NCI-H1694 (cell line): ENCODE measurements at places on chromosomes 1 and 21.

DNA sequence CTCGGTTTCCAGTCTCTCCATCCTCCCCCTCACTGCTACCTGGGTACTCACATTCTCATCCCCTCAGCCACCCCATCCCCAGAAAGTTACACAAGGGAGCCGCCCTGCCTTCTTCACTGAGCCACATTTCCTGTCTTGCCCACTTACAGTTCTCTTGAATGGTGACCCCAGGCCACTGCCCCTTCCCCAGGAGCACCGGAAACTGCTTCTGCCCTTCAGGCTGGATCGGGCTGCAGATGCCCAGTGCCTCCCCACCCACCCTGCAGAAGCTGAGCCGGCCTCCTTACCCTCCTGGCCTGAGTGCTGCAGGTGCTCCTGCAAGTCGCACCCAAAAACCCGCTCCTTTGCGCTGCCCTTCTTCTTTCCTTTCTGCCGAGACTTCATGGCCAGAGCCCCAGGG is 450 bp downstream of the ARHGAP30 start:
- DNase-seq: no peak

DNA sequence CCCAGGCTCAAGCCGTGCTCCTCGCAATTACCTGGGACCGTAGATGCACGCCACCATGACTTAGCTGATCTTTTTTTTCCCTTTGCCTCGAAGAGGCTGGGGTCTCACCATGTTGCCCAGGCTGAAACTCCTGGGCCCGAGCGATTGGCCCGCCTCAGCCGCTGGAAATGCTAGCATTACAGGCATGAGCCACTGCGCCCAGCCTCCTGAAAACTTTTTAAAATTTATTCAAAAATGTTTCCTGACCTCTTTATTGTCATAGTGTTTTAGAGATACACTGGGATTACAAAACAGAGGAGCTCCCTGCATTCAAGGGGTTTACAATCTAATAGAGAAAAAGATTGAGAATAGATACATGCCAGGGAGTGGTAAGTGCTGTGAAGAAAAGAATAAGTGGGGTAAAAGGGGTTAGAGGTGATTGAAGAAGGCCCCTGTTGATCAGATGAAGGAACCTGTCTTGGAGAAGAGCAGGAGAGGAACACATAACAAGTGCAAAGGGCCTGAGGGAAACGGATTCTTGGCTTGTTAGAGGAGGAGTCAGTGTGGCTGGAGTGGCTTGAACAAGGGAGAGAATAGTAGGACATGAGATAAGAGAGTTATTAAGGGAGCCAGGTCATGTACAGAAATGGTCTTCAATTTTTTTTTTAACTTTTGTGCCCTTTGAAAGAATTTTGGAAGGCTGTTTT is 1.7 kb upstream of the TRIM33 start:
- no peak for DNase-seq

GRCh38 chr1:101221945-101222429 is 14.8 kb upstream of the S1PR1 start:
- no peak for DNase-seq

- no peak for DNase-seq
Observed at GRCh38 chr1:13514821-13515220, 1.0 kb upstream of the LRRC38 start.

- no peak for DNase-seq
Observed at GRCh38 chr1:55749975-55750627, 534.9 kb upstream of the USP24 start.

- DNase-seq: peak; percentile 8
Observed at GRCh38 chr21:25791319-25791718, 56.5 kb downstream of the GABPA start.

DNA sequence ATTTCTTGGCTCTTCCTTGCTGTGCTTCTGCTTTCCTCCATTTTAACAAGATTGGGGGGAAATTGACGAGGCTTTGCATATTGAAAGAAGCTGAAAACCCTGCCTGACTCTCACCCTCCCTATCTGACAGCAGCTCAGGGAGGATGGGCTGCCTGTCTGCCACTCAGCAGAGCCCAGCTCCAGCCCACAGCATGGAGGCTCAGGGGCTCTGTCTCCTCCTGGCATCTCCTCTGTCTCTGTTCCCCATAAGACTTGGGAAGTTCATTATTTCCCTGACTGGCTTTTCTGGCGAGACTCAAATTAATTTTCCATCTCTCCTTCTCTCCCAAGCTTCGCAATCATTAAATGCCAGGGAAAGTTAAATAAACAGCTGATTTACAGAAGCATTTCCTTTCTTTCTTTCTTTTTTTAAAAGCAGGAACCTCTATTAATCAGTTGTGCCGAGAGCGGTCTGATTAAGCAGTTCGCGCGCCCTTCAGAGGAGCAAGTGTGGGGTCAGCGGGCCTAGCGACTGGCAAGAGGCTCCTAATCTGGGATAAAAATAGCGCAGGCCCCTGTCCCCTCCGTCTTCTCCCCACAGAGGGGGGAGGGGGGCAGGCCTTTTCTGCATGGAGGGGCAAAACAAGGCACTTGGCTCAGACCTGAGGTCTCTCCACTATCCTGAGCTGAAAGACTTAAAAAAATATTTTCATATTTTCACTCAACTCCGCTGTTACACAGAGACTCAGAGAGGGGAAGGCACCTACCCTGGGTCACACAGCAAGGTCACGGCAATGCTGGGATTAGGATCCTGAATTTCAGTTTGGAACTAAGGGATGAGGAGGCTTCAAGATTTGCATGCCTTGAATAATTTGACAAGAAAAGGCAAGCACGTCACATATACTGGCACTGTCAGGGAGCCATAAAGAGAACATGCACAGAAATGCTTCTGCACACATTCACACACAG is 170.4 kb downstream of the ACTL8 start:
- no peak for DNase-seq

- DNase-seq: peak; percentile 76
Observed at GRCh38 chr1:31593770-31594632, 17.7 kb downstream of the TINAGL1 start.

DNA sequence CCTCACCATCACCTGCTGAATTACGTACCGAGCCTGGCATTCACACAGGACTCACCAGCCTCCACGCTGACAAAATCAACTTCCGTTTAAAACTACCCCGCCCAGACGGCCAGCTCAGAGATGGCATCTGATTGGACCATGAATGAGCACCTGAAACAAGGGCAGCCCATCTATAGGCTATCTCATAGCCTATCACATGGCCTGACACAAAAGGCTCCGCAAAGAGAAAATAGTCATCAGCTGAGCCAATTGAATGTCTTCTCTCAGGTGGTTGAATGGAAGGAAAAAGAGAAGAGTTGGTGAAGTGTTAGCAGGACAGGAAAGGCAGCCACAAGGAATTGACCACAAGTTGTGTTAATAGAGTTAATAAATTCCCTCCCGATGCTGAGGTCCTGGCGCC is 50.6 kb upstream of the ZC3H12A start:
- DNase-seq: no peak

GRCh38 chr1:94024104-94024792 is 96.7 kb downstream of the ABCA4 start:
- no peak for DNase-seq

DNA sequence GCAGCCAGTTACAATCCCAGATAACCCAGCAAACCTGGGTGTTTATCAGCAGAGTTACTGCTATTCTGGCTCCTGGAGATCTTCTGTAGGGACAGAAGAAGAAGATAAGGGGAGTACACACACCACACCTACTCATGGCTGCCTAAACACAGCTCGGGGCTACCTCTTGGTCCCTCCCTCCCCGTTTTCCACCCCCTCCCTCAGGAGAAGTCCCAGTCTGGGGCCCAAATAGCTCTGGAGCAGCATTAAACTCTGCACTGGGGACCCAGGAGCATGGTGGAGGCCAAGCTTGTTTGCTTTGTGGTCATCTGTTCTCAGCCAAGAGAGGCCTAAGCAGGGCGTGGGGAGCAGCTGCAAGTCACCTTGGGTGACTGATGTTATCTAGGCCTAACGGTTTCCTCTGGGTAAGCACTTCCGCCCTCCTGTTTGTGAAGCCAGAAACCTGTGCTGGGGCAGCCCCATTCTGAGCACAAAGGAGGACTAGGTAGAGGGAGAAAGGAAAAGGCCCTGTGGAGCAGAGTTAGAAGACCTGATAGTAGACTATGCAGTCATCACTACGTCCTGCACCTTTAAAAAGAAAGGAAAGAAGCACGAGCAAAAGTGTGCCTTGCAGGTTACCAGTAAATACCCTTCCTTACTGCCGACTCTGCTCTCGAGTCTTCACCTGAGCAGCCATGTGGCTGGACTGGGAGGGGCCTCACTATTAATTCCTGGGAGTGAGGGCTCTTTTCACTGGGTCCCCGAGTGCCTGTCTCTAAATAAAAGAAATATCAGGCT is 2.0 kb upstream of the RCSD1 start:
- DNase-seq: no peak

GRCh38 chr1:6396998-6397397 is 3.4 kb upstream of the ACOT7 start:
- DNase-seq: no peak

GRCh38 chr21:44263221-44263760 is 1.6 kb upstream of the DNMT3L start:
- no peak for DNase-seq

DNA sequence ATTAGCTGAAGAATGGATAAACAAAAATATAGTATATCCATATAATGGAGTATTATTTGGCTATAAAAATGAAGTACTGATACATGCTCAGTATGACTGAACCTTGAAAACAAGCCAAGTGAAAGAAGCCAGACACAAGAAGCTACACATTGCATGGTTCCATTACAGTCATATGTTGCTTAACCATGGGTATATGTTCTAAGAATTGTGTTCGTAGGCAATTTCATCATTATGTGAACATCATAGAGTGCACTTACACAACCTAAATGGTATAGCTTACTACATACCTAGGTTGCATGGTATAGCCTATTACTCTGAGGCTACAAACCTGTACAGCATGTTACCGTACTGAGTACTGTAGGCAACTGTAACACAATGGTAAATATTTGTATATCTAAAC is 28.6 kb upstream of the FCAMR start:
- DNase-seq: no peak

- DNase-seq: no peak
Observed at GRCh38 chr1:12203216-12204007, 26.4 kb upstream of the VPS13D start.

- no peak for DNase-seq
Observed at GRCh38 chr1:213989002-213989855, 1.5 kb downstream of the PROX1 start.

GRCh38 chr1:156858959-156859522 is at the start of gene INSRR:
Gene INSRR, minus strand, starts transcription at chr1:156859117. Its CDS starts 496 bp downstream, at chr1:156858621.
- DNase-seq: no peak

GRCh38 chr1:121408354-121408753 is 223.6 kb downstream of the SRGAP2C start:
- DNase-seq: no peak

- no peak for DNase-seq
Observed at GRCh38 chr1:156775799-156776198, 8.5 kb downstream of the PRCC start.

DNA sequence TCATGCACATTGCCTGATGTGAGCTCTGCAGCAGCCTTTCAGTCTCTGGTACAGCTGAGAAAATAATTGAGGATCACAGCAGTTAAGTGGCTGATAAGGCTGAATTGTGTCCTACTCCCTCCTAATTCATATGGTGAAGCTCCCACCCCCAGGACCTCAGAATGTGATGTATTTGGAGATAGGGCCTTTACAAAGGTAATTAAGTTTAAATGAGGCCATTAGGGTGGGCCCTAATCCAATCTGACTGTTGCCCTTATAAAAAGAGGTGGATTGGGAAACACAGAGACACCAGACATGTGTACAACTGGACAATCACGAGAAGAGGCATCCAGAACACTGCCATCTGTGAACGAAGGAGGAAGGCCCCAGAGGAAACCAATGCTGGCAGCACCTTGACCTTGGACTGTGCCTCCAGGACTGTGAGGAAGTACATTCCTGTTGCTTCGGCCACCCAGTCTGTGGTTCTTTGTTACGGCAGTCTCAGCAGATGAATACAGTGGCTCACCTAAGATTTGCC is 148.1 kb downstream of the TRABD2B start:
- no peak for DNase-seq

DNA sequence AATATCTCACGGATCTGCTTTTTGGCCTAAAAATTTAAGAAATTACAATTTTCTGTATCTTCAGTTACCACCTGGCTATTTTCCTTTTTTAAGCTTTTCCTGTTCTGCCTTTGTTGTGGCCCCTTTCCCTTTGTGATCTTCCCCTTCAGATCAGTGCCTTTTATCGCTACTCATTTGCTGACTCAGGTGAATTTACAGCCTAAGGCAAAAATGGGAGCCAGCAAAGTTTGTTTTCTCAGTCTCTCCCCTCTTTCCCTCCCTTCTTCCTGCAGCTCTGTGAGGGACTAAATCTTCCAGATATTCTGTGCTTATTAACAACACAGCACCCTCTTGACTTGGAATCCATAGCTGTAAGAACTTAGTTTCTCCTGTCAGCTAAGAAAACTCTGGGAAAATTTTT is 5.3 kb upstream of the PRRC2C start:
- no peak for DNase-seq

DNA sequence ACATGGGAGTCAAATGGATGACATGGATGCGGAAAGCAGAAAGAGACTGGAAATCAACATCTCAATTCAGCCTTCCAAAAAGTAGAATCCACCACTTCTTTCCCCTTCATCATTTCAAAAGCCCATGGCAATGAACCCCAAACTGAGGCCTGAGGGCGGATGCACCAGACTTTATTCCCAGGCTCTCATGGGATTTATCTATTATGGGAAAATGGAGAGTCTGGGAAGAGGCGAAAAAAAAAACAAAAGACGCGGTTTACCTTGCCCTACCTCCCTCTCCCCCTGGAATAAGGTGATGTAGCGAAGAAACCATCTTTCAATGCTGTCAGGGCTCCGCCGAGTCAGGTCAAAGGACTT is 624 bp downstream of the KIFAP3 start:
- no peak for DNase-seq

DNA sequence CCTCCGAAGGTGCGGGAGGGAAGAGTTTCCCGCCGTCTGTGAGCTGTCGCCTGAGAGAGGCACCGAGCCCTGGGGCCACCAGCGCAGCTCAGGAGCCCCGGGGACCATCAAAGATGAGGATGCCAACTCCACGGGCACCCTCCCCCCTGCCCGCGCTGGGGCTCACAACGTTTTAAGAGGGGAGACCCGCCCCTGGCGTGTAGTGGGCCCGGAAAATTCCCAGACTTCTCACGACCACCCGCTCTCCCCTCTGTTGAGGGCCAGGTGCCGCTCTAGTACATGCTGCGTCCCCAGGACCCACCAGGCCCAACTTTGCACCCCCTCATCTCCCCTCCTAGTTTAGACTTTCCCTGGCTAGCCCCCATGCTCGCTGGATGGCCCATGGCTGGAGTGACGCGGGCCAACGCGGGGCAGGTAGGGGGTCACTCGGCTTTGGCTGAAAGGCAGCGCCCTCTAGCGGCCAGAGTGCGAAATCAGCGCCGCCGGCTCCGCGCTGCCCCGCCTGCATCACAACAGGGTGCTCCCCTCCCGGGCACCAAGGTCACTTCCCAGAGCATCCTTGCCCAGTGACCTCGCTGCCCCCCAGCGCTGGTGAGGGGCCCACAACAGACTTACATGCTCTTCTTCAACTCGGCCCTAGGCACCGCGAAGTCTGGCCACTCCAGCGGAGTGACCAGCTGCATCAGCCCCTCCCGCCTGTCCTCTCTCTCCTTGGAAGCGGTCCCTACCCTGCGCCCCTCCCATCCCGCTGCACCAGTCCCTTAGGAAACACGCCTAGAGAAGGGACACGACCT is 1.8 kb downstream of the CD160 start:
- DNase-seq: no peak

GRCh38 chr1:107358619-107359327 is 217.9 kb downstream of the NTNG1 start:
- DNase-seq: no peak

- no peak for DNase-seq
Observed at GRCh38 chr1:6884652-6885153, 99.4 kb downstream of the CAMTA1 start.
